ENCODE measurements at places on chromosomes 5 and 9. TPM values are rescaled to one million over a fixed set of nuclear protein-coding genes. Genes with fewer than 3 reads are reported as not detected.

- no peaks in the 10 kb centered on the region for H3K27me3 ChIP-seq
- H3K27ac ChIP-seq = no peak overlapping the region
- no peak overlapping the region for H3K4me3 ChIP-seq
- H3K4me1 ChIP-seq = no peaks in the 10 kb centered on the region
- H3K36me3 ChIP-seq = no peaks in the 10 kb centered on the region
Measured at GRCh38 chr9:21728781-21729180, 73.7 kb upstream of the MTAP start.

GRCh38 chr9:77018058-77018968 is 1.1 kb upstream of the FOXB2 start:
- H3K36me3 ChIP-seq = no peaks in the 10 kb centered on the region
- H3K27me3 ChIP-seq = peaks cover 94% of the 10 kb centered on the region
- no peak for DNase-seq
- no peak overlapping the region for H3K4me3 ChIP-seq
- no peak overlapping the region for H3K27ac ChIP-seq

DNA sequence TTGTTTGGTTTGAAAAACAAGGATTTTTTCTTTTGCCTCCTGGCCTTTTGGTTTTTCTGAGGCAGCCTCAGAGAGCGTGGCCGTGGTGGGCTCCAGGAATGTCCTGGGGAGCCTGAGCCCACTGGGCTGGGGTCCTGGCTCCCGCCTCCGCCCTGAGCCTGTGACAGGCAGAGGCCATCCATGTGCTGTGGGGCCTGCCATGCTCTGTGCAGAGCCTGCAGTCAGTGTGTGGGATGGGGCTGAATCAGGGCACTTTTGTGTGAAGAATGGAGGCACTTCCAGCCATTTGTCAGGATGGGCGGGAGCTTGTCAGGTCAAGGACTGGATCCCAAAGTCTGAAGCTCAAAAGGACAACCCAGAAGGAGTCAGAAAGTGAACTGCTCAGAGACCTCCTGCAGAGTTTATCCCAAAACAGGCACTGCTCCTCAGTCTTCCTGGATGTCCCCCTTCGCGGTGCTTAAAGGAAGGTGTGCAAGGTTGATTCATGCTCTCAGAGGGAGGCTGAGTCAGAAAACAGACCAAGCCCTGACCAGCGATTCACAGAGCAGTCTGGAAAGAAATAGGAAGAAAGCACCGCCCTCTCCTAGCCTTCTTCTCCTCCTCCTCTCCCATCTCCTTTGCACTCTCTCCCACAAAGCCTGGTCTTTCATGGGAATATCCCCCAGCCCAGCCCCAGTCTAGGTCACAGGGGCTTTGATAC is 53.2 kb downstream of the MVB12B start:
- no peak overlapping the region for H3K4me3 ChIP-seq
- H3K27ac ChIP-seq = no peak overlapping the region
- peaks cover 18% of the 10 kb centered on the region for H3K4me1 ChIP-seq
- no peaks in the 10 kb centered on the region for H3K27me3 ChIP-seq
- DNase-seq = no peak

GRCh38 chr9:106104887-106105286 is 410.5 kb downstream of the TMEM38B start:
- H3K27ac ChIP-seq = no peak overlapping the region
- no peak overlapping the region for H3K4me3 ChIP-seq
- H3K36me3 ChIP-seq = no peaks in the 10 kb centered on the region
- no peak for DNase-seq

GRCh38 chr5:115838885-115839518 is 2.4 kb downstream of the ATG12 start:
- peaks cover 7% of the 10 kb centered on the region for H3K36me3 ChIP-seq
- no peak overlapping the region for H3K4me3 ChIP-seq
- peak; percentile 41 for DNase-seq
- peaks cover 13% of the 10 kb centered on the region for H3K4me1 ChIP-seq
- H3K27me3 ChIP-seq = no peaks in the 10 kb centered on the region

DNA sequence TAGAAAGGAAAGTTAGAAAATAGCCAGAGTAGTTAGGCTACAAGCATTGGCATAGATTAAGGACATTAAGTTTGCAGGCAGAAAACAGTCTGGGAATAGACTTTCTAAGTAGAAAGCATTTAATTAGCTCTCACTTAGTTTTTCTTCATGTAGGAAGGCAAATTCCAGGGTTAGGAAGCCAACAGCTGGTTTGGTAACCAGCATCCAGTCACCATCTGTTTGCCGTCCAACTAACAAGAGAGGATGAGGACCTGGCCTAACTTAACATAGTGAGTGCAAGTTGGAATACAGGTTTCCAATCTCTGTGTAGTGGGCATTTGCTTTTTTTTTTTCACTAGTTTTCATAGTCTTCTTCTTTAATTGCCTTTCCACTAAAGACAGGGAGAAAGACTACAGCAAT is 121.7 kb upstream of the NR3C1 start:
- H3K27me3 ChIP-seq = no peaks in the 10 kb centered on the region
- no peak overlapping the region for H3K27ac ChIP-seq

- no peak overlapping the region for H3K4me3 ChIP-seq
- peaks cover 67% of the 10 kb centered on the region for H3K4me1 ChIP-seq
- no peak for DNase-seq
- peaks cover 9% of the 10 kb centered on the region for H3K27me3 ChIP-seq
- no peaks in the 10 kb centered on the region for H3K36me3 ChIP-seq
Measured at GRCh38 chr9:133117271-133118178, 3.5 kb downstream of the RALGDS start.

GRCh38 chr5:55320571-55320970 is 12.8 kb downstream of the MTREX start:
- no peak overlapping the region for H3K27ac ChIP-seq
- H3K27me3 ChIP-seq = no peaks in the 10 kb centered on the region
- no peaks in the 10 kb centered on the region for H3K4me1 ChIP-seq
- DNase-seq = no peak
- no peak overlapping the region for H3K4me3 ChIP-seq

DNA sequence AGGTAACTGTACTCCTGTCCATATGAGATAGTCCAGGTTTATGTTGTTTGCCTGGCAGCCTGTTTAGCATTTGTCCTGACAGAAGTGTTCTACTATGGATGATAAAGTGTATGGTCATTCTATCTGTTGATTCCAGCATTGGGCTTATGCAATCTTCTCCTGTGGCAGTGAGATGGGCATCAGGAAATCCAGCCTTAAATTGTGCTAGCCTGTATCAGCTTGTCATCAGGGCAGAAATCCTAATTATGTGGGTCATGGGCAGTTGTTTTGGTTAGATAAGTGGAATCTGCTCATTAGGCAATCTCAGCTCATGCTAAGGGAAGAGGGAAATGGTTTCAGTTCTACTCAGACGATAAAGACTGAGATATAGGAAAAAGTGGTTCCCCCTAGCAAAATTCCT is 247.4 kb upstream of the CHD1 start:
- H3K27me3 ChIP-seq = no peaks in the 10 kb centered on the region
- H3K4me1 ChIP-seq = no peaks in the 10 kb centered on the region
- no peaks in the 10 kb centered on the region for H3K36me3 ChIP-seq
- no peak overlapping the region for H3K4me3 ChIP-seq

DNA sequence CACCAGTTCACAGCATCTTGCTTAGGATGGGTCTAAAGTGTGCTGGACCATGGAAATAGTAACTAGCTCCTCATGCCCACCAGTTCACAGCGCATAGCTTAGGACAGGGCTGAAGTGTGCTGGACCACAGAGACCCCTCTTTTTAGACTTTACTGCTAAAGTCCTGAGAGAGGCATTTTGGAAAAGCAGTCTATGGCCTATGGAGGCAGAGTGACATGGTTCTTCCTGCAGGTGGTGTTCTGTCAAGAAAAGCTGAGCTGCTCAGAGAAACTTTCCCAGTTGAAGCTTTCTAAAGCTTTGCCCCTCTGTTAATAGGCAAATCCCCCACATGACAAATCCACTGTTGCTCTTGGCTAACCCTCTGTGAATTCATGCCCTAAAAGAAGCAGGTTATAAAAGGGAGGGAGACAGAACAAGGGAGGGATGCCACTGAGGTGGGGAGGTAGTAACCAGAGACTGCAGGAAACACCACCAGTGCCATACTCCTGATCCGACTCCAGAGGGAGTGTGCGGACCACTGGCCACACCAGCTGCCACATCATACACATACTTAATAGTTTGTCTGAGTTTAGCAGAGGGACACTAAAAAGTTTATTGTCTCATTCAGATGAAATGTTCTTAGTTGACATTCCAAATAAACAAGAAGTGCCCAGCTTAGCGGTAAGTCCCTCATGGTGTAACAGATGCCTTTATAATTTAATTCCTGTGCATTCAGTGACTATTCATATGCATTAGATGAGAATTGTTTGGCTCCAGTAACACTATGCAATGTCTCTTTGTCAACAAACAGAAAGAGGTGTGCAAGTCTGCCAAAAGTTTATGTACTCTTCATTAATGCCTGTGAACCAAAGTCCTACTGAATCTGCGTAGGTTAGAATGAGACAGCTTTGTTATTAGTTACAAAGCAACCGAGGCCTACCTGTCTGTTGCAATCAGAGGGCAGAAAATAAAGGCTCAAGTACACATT is 236.2 kb upstream of the NFIL3 start:
- H3K4me1 ChIP-seq = no peaks in the 10 kb centered on the region
- H3K27me3 ChIP-seq = no peaks in the 10 kb centered on the region
- H3K36me3 ChIP-seq = no peaks in the 10 kb centered on the region

DNA sequence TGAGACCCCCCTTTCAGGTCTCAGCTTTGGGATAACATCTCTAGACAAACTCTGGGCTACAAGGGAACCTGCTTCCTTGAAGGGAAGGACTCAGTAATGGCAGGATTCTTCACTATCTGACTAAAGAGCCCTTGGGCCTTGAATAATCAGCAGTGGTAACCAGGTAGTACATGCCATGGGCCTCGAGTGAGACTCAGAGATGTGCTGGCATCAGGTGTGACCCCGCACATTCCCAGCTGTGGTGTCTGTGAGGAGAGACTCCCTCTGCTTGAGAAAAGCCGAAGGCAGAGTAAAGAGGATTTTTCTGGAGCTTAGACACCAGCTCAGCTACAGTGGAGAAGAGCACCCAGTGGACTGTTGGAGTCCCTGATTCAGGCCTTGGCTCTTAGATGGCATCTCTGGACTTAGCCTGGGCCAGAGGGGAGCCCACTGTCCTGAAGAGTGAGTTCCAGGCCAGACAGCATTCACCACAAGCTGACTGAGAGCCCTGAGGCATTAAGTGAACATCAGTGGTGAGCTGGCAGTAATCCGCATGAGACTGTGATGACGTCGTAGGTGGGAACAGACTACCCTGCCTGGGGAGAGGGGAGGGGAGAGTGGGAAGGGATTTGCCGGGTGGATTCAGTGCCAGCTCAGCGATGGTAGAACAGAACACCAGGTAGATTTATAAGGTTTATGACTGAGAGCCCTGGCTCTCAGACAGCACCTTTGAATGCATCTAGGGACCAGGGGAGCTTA is 5.3 kb upstream of the ZNF782 start:
- no peak overlapping the region for H3K4me3 ChIP-seq
- no peak overlapping the region for H3K27ac ChIP-seq
- no peak for DNase-seq
- H3K36me3 ChIP-seq = no peaks in the 10 kb centered on the region
- peaks cover 2% of the 10 kb centered on the region for H3K4me1 ChIP-seq
- peaks cover 3% of the 10 kb centered on the region for H3K27me3 ChIP-seq

DNA sequence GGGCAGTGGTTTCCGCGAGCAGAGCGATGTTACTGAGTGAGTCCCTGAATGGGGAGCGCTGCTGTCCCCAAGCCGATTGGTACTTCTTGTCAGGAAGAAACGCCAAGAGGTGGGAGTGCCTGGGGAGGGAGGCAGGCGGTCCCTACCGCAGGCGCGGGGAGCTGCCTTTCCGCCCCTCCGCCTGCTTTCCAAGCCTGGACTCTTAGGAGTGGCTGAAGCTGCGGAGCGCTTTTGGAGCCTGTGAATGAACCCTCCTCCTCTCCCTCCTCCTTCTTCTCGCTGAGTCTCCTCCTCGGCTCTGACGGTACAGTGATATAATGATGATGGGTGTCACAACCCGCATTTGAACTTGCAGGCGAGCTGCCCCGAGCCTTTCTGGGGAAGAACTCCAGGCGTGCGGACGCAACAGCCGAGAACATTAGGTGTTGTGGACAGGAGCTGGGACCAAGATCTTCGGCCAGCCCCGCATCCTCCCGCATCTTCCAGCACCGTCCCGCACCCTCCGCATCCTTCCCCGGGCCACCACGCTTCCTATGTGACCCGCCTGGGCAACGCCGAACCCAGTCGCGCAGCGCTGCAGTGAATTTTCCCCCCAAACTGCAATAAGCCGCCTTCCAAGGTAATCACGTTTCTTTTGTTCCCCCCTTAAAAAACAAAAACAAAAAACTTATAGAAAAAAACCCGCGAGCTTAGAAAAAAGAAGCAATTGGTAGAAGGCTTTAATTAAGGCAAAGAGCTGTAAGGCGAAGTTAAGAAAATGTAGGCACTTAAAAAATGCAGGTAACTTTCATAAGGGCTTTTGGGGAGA is at the start of gene VCAN:
TSS of gene VCAN (plus strand) at position 340 of the 808 bp plus-strand sequence. CDS start 11,775 bp downstream, outside the sequence.
- H3K36me3 ChIP-seq = no peaks in the 10 kb centered on the region
- DNase-seq = no peak
- H3K4me1 ChIP-seq = peaks cover 43% of the 10 kb centered on the region
- H3K27ac ChIP-seq = no peak within 1 kb of the TSS
- peak within 1 kb of the TSS; percentile 41 for H3K4me3 ChIP-seq
- H3K27me3 ChIP-seq = peaks cover 51% of the 10 kb centered on the region

GRCh38 chr9:85025638-85026037 is 356.1 kb downstream of the NTRK2 start:
- no peak overlapping the region for H3K4me3 ChIP-seq
- H3K27me3 ChIP-seq = no peaks in the 10 kb centered on the region
- no peak overlapping the region for H3K27ac ChIP-seq
- H3K4me1 ChIP-seq = no peaks in the 10 kb centered on the region

DNA sequence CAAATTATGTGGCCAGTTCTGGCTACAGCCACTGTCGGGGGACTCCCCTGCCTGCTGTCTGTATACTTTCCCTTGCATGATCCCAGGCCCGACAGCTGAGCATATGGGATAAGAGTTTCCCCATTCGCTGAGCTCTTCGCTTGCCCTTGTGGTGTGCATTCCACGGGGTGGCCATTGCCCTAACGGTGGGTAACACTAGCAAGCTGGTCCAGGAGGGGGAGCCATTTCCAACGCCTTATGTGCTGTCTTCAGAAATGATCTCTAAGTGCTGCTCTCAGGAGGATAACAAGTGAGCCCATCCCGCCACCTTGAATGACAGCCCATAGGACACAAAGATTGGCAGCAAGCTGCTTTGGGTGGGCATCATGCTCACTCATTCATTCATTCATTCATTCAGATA is 190.9 kb downstream of the FSTL4 start:
- H3K27me3 ChIP-seq = no peaks in the 10 kb centered on the region
- no peaks in the 10 kb centered on the region for H3K36me3 ChIP-seq
- H3K27ac ChIP-seq = no peak overlapping the region
- DNase-seq = peak; percentile 23
- H3K4me3 ChIP-seq = no peak overlapping the region

DNA sequence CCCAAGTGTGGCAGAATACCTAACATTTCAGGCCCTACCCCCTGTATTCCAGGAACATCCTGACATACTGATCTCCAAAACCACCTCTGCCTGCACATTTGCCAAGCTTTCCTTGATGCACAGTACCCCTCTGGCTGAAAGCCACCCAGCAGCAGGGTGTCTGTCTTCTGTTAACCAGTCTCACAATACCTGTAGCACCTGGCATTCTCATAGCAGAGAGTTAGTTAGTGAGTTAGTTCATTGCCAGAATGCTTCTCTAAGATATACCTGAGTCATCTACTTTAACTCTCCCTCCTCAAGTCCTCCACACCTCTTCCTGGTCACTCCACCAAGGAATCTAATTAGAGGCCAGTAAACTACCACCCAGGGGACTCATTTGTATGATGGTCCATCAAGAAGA is 46.1 kb upstream of the IL7R start:
- peak overlapping the region; percentile 75 for H3K27ac ChIP-seq
- DNase-seq = no peak
- H3K27me3 ChIP-seq = no peaks in the 10 kb centered on the region

TMEM252 gene
- not detected for total RNA-seq

PHF24 gene
- total RNA-seq = 0.28 TPM

All from thymus (tissue), 14 donors.